ENCODE measurements at places on chromosomes 1 and 21.
A peak's percentile ranks its signal among the peaks of the same experiment; 100 is the strongest.

- DNase-seq, result no peak
Measured at GRCh38 chr1:48249868-48250267, 27.4 kb downstream of the SLC5A9 start.

DNA sequence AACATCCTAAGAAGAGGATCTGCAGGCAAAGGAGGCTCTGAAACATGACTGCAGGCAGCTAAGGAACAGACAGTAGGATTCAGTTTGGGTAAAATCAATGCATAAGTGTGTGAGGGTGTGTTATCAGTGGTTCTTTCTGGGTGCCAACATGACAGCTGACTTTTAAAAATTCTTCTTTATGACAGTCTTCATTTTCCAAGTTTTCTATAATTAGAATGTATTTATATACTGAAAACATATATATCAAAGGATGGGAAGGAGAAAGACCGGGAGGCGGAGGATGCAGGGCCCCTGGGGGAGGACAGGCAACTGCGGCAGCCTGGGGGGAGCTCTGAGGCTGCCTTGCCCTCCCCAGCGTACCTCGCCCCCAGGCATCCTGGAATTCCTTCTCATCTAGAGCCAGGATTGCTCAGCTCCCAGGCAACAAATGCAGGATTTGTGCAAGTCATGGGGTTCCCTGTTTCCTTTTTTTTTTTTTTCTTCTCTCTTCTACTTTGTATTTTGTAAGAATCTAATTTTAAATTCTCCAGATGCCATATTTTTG lies 104.8 kb downstream of the CSMD2 start:
- DNase-seq, result no peak

DNA sequence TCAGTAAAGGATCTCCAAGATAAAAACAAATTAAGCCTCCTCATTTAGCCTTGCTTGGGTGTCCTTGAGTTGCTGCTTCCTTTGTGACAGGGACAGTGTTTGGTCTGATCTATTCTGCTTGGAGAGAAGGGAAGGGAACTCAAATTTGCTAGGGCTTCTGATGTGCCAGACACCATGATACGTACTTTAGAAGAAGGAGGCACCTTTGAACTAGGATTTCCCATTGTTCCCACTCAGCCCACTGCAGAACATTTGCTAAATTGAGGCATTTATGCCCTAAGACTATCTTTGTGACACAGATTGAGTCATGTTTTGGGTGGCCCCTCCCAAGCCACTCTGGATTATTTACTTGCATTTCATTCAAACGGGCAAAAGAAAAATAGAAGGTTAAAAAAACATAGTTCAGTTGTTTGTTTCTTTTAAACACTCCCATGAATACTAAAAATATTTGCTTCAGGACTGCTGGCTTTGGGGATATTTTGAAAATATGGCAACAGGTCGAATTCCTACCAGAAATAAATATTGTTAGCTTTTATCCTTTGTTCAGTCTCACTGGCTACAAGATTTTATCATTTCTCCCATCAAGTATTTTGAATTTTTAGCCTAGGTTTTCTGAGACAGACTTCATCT lies 81.9 kb upstream of the WLS start:
- no peak for DNase-seq

DNA sequence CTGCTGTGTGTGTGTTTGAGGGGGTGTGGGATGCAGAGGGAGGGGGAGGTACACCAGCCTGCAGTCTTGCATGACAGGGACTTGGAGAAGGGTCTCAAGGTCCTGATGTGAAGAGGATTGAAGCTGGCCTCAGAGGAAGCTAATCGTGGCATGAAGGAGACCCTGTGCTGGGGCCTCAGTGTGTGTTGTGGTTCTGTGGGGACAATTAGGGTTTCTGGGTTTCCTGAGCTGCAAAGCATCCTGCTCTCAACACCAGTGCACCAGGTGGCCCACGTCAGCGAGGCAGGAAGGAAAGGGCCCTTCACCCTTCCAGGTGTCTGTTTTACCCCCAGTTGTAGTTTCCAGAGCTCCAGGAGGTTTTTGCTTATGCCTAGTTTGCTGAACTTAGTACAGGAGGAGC lies 52.8 kb downstream of the TENT5C start:
- no peak for DNase-seq

DNA sequence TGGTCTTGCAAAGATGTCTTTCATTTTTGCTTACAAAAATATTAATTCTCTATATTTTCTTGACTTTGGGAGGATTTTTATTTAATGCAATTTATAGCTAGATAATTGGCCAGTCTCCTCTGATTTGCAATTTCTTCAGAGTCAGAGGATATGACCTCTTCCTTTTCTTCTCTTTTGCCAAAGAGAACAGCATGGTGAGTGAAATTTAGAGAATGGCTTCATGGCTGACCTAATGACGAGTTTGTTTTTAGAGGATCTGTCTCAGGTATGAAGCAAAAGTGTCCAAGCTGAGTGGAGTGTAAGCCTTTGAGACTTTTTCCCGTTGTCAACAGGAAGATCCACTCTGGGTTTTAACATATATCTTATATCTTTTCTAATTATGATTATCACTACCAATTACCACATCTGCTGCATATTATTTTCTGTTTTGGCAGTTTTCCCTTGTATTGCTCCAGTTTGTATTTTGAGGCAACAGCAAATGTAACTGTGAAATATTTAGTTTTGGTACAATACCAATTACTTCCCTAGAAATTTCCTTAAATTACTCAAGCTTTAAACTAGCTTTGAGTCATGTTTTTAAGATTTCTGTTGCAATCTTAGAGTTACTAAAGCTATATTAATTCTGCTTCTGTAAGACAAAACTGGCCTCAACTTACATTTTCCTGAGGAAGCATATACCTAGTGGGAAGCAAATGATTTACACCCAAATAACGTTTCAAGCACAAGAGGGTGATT lies 332.8 kb upstream of the ZRANB2 start:
- DNase-seq, result no peak

DNA sequence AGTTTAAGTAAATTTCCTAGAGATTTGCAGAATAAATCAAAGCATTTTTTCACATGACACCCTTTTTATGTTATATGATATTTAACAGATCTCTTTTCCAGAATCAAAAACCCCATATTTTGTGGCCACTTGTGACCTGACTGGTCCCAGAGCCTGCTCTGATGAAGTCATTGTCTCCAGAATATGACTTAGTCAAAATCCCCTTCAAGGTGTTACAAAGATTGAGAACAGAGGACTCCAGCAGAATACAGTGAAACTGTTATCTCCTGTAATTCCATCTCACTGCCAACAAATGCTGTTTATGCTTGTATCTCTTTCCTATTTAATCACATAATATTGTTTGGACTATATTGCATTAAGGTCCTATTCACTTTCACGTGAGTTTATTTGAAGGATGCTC lies 25.6 kb downstream of the RGS1 start:
- no peak for DNase-seq

DNA sequence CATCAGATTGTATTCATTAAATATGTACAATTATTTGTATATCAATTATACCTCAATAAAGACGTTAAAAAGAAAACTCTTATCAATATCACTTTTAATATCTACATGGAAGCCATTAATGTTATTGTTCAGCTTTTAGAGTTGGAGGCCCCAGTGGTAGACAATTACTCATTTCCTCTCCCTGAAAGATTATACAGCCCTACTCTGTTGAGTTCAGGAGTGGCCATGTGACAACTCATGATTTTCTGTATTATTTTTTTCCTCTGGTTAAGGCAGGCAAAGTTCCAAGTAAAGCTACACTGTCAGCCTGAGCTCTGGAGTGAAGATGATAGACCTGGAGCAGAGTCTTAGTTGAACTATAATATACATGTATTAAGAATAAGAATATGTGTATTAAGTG lies 247.9 kb upstream of the B3GALT2 start:
- no peak for DNase-seq

- DNase-seq, result no peak
Measured at GRCh38 chr21:38952890-38953289, 147.2 kb downstream of the ETS2 start.

DNA sequence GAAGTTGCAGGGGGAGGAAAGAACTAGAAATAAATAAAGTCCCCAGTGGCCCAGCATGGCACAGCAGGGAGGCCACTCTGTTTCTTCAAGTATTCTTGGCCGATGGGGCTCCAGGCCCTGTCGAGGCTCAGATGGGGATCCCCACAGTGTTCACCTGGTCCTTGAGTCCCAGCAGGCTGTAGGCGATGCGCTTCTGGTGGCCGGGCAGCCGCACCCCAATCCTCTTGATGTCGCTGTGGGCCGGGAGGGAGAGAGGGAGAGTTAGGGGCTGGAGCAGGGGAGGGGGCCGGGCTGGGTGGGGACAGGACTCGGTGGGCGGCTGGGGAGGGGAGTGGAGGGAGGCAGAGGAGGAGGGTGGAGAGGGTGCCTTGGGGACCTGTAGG lies 30.8 kb downstream of the EPHA2 start:
- DNase-seq, result no peak

DNA sequence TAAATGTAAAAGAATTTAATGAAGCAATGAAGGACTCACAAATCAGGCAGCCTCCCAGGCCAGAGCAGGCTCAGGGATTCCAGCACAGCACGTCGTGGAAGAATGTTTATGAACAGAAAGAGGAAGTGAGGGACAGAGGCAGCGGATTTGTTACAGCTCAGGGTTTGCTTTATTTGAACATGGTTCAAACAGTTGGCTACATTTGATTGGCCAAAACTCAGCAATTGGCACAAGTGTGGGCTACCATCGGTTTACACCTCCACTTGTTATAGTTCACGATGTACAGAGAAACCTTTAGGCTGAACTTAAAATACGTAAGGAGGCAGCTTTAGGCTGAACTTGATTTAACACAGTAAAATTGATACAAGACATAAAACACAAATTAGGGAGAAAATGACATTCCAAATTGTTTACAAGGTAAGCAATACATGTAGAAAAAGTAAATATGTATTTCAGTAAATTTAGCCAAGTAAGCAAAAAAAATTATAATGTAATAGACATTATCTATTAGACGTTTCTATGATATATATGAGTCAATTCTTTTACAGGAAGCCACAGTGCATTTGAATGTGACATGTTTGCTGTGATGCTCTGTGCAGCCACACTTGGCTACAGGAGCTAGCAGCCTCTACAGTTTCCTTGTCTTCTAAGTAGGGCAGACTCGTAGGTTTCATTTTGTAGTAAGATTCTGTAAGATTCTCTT lies 126.5 kb downstream of the ADSS2 start:
- DNase-seq, result peak; percentile 35

DNA sequence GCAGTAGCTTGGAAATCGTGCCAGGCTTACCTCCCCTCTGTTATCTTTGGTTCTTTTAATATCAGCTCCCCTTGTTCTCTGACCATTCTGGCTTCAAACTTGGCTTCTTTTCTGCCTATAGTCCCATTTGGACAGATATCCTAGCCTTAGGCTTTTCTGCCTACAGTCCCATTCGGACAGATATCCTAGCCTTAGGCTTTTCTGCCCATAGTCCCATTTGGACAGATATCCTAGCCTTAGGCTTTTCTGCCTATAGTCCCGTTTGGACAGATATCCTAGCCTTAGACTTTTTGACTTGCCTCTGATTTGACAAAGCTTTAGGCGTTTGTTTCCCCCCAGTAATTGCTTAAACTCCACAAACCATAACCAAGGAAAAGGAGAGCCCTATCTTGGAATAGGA lies 25.6 kb downstream of the CHML start:
- DNase-seq, result peak; percentile 58

DNA sequence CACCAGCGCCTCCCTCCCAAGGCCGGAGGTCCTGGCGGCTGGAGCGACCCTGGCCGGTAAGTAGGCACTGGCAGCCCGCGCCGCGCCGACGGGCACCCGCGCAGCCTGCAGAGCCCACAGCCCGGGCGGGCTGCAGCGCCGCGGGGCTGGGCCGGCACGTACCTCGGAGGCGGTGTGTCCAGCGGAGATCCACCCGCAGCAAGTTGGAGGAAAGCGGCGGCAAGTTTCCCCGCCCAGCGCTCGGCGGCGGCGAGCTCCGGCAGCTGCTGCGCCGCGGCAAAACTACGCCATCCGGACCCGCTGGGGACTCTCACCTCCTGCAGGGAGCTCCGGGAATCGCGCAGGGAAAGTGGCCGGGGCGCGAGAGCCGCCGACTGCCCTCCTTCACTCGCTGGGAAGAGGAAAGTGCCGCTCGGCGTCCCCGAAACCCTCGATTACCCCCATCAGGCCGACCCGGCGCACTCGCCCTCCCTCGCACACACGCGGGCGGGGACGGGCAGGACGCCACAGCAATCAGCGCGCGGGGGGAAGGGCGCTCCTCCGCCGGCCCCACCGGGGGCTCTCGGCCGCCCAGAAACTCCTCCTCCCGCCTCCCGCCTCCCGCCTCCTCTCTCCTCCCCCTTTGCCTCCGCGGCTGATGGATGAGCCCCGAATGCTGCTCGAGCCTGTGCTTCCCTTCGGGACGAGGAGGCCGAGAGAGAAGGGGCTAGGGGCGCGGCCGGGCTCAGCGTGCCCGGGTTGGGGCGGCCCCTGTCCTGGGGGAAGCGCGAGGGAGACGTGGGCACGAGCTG lies at the start of gene TGFBR3:
Gene TGFBR3 (minus strand): TSS at position 436 of the 791 bp plus-strand sequence. CDS start 24,620 bp downstream, outside the sequence.
- peak; percentile 91 for DNase-seq

GRCh38 chr21:44596068-44596725 lies 3.9 kb upstream of the KRTAP10-6 start:
- no peak for DNase-seq

GRCh38 chr1:151898519-151898991 lies 10.8 kb downstream of the THEM4 start:
- DNase-seq, result no peak

GRCh38 chr21:43703035-43703880 lies 15.7 kb upstream of the PDXK start:
- peak; percentile 24 for DNase-seq

GRCh38 chr1:166136699-166137401 lies 30.0 kb downstream of the FAM78B start:
- no peak for DNase-seq

GRCh38 chr1:10651793-10652192 lies 144.7 kb downstream of the CASZ1 start:
- DNase-seq, result no peak

DNA sequence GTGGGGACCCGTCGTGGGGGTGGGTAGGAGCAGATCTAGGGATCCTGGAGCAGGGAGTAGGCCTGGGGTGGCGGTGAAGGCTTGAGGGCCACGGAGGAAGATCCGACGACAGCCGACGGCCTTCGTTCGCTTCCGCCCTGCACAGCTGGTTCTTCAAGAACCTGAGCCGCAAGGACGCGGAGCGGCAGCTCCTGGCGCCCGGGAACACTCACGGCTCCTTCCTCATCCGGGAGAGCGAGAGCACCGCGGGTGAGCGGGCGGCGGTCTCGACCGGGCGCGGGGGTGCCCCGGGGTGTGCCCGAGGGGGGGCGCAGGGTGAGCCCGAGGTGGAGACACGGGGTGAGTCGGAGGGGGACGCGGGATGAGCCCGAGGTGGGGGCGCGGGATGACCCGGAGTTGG lies 16.5 kb upstream of the HDAC1 start:
- DNase-seq, result peak; percentile 29

DNA sequence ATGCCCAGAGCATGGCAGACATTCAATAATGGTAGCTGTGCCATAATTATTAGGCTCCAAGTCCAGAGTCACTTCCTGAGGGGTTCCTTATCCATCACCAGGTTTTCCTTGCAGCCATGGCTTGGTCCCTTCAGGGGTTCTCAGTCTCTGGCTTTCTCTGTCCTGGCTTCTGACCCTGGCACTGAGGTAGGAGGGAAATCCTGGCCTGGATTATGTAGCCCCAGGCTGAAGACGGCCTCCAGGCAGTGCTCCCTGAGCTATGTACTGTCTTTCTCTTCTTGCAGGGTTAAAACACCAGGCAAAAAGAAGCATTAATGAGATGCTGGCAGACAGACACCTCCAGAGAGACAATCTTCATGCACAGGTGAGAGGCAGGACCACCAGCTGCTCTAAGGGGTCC lies 9.5 kb upstream of the PADI3 start:
- peak; percentile 72 for DNase-seq

GRCh38 chr1:220335668-220336067 lies 63.4 kb upstream of the RAB3GAP2 start:
- no peak for DNase-seq
